ENCODE measurements at places on chromosomes 4 and X. TPM values are rescaled to one million over a fixed set of nuclear protein-coding genes. Genes with fewer than 3 reads are reported as not detected.

The CLNK gene
- not detected for total RNA-seq

The BTK gene
- total RNA-seq, result 0.49 TPM

The HMGB2 gene
- 18.9 TPM for total RNA-seq

The GRPR gene
- total RNA-seq, result 0.74 TPM

The MTCP1 gene
- 4.9 TPM for total RNA-seq

The SPARCL1 gene
- 68.4 TPM for total RNA-seq

The DGKK gene
- total RNA-seq, result 0.49 TPM

The TBX22 gene
- total RNA-seq, result under 0.01 TPM
